Germinal center (tissue), 1 donor: ENCODE measurements at places on chromosomes 3 and 15.
A peak's percentile ranks its signal among the peaks of the same experiment; 100 is the strongest.

DNA sequence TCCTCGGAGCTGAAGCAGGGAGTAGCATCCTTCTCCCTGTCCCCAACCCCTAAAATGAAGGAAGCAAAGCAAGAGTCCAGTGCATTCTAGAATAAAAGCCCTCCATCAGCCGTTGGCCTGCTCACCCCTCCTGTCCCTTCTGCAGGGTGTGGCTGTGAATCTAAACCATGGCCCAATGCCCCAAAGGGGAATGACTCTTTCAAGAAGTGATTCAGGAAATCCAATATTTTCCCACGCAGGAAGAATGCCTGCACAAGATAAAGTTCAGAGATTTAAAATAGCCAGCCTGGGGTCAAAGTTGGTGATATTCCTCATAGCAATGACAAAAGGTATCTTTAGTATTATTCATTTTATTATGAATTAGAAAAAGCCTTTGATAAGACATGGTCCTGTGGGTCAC, 38.5 kb downstream of the SLCO2A1 start:
- DNase-seq = no peak

- no peak for DNase-seq
Observed at GRCh38 chr3:134829721-134830120, 34.7 kb downstream of the EPHB1 start.

DNA sequence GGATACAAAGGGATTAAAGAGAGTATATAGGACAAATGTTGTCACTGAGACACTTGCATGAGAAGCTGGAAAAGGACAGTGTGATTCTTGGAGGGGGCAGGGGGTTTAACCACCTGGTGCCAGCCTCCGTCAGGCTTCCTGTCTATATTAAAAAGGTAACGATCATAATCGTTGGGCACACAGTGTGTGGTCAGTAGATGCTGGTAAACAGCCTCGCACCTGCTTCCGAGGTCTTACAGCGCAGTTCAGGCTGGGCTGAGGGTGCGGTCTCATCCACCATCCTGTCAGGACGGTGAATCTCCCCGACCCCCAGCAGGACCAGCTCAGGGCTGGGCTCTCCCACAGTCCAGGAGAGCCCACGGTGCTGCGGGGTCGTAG, 47.7 kb upstream of the SMAD6 start:
- DNase-seq = no peak

DNA sequence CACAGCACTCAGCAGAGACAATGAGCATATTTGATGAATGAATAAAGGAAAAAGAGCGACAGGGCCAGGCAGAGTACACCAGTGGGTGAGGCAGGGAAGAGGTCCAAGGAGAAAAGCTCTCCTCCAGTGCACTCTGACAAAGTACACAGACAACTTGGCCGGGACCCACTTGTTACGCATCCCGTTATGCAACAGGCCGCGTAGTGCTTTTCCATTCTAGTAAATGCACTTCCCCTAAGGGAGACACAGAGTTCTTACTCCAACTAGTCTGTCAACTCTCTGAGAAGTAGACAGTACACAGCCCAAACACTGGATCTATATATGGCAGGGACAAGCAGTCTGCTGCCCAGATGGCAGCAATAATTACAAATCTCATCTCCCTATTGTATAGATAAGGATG, 18.5 kb downstream of the LARP6 start:
- DNase-seq = no peak

DNA sequence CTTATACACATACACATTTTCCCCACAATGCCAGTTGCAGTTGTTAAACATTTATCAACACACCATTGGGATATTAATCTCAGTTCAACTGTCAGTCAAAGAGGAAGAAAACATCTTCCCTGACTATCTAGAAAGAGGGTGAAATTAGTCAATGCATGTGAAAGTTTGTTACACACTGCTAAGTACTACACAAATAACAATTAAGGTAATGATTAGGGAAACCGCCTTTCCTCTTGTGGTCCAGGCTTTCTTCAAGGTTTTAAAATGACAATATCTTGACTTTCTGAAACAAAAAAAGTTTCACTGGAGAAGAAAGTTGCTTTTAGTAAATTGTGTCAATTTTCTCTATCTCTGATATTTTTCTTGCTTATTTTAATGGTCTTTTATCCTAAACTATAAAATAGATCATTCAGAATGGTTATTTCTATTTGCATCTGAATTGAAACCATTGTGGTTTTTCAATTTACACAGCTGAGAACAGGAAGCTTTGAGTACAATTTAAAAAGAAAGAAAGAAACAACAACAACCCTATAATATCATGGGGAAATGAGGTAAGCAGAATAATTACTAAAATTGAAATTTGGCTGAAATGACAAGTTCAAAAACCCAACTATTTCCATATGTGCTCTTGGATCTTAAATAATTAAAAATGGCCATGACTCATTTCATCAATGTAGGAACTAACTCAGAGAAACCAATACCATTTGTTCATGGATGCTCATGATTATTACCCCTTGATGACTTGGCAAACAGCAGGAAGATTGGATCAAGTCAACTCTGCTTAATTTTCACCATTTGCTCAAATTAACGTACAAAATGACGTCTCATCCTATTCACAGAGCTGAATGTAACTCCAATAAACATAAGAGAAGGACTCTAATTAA, 31.7 kb downstream of the GPR149 start:
- no peak for DNase-seq

- DNase-seq = no peak
Observed at GRCh38 chr3:114035896-114036295, 20.4 kb downstream of the CCDC191 start.

DNA sequence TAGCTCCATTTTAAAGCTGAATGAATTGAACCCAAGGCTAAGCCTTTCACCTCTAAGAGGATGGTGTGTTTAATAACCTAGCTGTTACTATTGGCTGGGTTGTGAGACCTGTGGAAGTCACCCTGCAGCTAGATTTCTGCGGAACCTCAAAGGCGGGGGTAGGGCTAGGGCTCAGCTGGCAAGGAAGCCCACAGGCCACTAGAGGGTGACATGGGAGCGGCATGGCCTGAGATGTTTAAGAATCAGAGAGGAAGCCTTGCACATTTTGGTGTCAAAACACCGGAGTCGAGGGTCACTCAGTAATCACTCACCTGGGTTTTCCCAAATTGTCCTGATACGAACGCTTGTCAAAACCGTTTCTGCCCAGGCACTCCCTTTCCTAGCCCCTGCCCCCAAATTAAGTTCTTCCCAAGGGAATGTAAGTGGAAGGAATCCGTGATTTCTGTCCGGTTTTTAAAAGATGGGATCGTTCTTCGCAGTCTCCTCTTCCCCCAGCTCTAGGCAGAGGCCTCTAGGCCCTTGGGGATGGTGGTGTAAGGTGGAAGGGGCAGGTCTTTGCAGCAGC, 3.8 kb upstream of the ACAD9 start:
- peak; percentile 45 for DNase-seq

DNA sequence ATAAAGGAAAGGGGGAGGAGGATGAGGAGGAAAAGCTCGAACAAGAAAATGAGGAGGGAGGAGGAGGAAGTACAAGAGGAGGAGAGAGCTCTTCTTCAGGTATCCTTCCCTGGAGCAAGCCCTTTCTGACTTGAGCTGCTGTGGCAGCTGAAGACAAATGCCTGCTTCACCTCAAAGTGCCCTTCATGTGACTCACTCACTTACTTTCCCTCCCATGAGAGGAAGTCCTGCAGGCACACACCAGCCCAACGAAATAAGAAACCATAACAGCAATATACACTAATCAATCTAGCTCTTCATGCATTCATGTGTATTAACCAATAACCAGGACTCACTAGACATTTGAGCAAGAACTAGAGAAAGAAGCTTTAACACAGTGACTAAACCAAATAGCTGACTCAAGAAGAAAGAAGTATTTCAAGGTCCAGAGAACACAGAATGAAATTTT, 251.9 kb downstream of the IGSF11 start:
- peak; percentile 17 for DNase-seq

DNA sequence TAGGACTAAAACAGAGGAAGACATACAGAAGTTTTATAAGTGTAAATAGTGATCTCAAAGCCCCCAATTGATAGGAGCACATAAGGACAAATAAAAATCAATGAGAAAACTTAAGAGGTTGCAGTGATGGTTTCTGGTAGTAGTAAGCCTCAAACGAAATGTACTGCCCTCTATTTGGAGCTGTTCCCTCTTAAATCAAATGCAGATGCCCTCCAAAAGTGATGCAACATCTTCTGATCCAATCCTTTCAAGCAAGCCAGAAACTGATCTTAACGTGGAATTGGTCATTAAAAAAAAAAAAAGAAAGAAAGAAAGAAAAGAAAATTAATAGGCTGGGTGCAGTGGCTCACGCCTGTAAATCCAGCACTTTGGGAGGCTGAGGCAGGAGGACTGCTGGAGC, 259.3 kb downstream of the ZBTB20 start:
- no peak for DNase-seq

DNA sequence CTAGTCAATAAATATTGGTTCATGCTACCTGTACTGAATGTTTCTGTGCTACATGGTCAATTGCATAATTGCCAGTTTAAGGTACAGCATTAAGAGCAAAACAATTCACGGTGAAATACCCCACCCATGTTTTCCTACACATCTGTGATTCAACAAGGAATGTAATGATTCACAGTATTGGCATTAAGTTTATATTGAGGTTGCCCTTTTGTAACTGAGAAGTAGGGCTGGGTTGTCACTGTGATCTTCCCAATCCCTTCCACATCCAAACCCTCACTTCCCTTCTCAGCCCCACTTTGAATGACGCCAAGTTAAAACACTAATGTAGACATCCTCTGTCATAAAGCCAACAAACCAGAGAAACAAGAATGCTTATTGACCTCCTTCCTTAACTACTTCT, 112.0 kb upstream of the TJP1 start:
- DNase-seq = no peak

- DNase-seq = no peak
Observed at GRCh38 chr3:72679540-72680198, 168.6 kb downstream of the SHQ1 start.

DNA sequence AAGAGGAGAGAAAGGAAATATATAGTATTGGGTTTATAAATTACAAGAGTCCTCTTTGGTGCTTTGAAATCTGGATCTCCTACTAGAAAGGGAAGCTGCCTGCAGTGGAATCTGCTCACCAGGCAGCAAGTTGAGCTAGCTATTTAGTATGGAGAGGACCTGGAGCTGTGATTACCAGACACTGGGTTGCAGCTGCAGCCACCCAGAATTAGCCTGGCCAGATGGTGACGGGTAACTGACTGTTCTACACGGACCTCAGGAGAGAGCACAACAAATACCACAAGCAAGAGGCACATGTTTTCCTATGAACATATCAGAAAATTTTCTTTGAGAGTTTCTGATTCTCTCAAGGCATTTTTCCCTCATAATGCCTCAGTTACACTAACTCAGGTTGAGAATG, 46.5 kb downstream of the SYNPR start:
- no peak for DNase-seq

DNA sequence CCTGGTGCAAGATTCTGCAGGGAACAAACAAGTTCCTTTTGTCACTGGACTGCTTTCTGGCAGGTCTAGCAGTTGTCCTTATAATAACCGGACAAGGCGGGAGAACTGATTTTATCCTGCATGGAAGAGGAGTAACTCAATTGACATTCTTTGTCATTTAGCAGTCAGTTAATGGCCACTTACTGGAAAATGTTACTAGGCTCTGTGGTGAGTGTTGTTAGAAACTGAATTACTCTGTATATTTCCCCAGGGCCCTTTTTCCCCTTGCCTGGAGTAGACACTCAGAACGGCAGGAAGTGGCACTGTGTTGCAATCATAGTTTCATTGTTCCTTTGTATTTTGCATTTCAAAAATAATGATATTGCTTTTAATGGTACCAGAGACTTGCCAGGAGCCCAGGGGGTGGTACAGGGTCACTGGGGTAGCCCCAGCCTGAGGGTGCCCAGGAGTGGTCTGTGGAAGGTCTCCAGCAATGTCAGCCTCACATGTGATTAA, 318.6 kb upstream of the LRRFIP2 start:
- DNase-seq = no peak

DNA sequence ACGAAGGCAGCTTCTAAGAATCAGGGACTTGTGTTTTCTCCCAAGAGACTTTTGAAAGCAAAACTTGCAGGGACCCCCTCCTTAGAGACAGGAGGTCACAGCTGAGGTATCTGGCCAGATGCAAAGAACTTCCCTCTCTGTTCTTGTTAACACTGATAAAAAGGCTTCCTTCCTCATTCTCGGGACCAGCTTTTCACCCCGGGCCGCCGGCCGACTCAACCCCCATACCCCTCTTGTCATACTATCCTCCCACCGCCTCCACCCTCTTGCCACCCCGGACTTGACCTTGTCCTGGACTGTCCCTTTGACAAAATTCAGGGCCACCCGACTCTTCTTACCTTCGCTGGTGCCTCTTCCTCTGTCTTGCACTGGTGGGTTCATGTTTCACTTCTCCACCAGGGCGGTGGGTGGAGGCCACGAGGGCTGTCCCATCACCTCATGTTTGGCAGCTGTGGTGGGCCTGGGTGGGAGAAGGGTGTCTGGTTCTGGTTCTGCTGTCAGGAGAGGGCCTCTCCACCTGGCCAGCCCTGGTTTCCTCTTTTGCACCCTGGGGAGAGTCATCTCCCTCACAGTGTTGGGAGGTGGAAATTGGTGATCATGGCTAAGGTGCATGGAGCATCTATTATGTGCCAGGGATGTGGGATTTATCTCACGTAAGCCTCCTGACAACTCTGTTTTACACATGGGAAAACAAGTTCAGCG, 32.5 kb downstream of the BHLHE40 start:
- DNase-seq = peak; percentile 83

DNA sequence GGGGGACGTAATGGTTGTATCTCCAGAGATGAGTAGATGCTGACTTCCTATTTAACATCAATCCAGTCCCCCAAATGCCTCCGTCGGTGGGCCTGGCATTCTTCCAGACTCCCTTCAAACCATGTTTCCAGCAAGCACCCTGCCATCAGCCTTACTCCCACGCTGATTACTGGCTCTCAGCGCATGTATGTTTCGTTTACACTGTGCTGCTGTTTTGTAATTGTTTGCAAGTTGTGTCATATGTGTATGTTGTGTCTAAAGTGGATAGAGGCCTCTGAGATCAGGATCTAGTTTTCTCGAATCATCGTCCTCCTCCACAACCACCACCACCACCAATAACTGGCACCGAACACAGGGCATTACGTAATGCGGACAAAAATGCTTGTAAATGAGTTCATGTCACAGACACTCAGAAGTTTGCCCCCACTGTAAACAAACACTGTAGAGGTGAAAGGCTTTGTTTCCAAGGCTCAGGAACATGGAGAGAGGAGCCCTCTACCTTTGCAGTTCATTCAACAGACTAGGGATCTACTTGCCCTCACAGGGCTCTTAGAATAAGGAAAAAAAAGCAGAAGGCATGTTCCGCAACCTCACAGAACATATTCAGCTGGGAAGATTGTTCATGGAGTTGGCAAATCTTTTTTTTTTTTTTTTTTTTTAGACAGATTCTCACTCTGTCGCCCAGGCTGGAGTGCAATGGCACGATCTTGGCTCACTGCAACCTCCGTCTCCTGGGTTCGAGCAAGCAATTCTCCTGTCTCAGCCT, 46.1 kb upstream of the SEMA4B start:
- no peak for DNase-seq
